Fibroblast of the conjunctiva (primary cell): ENCODE measurements at places on chromosomes 1 and 21.

- DNase-seq = no peak
These were observed at the start of gene MPL for GRCh38 chr1:43337588-43337987. Gene MPL (plus strand): TSS chr1:43337818. CDS start chr1:43337849, 31 bp downstream.

GRCh38 chr1:67058242-67058641, 4.3 kb upstream of the SLC35D1 start:
- no peak for DNase-seq

DNA sequence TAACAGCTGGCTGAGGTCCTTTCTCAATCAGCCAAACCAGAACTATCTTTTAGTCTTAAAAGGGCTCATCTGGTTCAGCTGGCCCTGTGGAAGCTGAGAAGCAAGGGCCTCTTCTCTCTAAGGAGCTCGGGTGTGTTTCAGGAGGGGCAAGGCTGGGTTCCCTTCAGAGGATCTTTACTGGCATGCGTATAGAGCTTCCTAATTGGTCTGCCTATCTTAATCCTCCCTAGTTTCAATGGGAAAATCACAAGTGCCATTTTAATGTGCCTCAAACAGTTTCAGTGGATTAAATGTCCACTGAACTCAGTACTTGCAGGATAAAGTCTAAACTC, 81.5 kb upstream of the LBR start:
- DNase-seq = no peak

DNA sequence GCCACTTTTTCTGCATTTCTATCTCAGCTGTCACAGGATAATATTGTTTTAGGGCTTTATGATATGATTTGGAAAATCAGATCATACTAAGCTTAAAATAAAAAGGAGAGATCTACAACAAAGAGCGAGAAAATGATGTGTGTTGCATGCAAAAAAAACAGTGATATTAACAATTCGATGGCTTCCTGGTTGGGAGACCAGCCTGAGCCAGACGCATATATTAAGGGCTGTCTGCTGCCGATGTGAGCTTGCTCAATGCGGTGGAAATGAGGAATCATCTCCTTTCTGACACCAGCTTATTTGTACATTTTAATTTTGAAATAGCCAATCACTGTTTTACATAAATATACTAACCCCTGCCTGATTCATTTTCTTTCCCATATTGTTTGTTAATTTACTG, 862.6 kb downstream of the USP25 start:
- DNase-seq = no peak

GRCh38 chr21:21122680-21123079, 124.5 kb downstream of the NCAM2 start:
- DNase-seq = no peak

- no peak for DNase-seq
These were observed 3.2 kb upstream of the OR2T6 start for GRCh38 chr1:248372394-248372793.

DNA sequence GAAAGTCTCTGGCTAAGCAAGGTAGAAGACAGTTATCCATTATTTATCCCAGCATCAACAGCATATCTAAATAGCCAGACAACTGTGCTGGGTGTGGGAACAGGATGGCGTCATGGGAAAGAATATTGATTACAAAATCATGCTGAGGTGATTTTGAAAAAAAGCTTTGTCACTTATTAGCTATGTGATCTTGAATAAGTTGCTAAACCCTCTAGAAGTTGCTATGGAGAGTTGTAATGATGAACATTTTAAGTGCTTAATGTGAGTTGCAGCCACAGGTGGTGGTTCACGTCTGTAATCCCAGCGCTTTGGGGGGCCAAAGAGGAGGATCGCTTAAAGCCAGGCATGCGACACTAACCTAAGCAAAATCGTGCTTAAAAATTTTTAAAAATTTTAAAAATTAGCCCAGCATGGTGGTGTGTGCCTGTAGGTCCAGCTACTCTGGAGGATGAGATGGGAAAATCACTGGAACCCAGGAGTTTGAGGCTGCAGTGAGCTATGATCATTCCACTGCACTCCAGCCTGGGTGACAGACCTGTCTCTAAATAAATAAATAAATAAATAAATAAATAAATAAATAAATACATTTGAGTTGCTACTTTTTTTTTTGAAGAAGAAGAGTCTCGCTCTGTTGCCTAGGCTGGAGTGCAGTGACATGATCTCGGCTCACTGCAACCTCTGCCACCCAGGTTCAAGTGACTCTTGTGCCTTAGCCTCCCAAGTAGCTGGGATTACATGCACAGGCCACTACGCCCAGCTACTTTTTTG, 33.6 kb downstream of the WNT2B start:
- DNase-seq = no peak

- DNase-seq = no peak
These were observed 202.4 kb downstream of the HMCN1 start for GRCh38 chr1:185936641-185937040.

DNA sequence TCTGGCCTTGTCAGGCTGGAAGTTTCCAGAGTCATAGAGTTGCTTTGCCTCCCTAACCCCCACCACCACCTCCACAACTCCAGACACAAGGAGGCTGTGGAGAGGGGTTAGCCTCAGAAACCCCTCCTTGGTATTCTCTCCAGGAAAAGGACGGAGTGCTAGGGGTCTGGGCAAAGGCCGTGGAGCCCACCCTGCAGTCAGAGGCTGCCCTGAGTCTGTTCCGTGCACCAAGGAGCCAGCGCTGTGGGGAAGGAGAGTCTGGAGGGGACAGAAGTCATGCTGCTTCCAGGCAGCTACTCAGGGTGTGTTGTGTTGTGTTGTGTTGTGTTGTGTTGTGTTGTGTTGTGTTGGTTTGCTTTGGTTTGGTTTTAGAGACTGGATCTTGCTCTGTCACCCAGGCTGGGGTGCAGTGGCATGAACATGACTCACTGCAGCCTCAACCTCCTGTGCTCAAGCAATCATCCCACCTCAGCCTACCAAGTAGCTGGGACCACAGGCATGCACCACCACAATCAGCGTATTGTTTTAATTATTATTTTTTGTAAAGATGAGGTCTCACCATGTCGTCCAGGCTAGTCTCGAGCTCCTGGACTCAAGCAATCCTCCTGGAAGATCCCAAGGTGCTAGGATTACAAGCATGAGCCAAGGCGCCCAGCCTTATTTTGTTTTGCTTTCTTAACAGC, 122.2 kb upstream of the TMEM51 start:
- DNase-seq = no peak

DNA sequence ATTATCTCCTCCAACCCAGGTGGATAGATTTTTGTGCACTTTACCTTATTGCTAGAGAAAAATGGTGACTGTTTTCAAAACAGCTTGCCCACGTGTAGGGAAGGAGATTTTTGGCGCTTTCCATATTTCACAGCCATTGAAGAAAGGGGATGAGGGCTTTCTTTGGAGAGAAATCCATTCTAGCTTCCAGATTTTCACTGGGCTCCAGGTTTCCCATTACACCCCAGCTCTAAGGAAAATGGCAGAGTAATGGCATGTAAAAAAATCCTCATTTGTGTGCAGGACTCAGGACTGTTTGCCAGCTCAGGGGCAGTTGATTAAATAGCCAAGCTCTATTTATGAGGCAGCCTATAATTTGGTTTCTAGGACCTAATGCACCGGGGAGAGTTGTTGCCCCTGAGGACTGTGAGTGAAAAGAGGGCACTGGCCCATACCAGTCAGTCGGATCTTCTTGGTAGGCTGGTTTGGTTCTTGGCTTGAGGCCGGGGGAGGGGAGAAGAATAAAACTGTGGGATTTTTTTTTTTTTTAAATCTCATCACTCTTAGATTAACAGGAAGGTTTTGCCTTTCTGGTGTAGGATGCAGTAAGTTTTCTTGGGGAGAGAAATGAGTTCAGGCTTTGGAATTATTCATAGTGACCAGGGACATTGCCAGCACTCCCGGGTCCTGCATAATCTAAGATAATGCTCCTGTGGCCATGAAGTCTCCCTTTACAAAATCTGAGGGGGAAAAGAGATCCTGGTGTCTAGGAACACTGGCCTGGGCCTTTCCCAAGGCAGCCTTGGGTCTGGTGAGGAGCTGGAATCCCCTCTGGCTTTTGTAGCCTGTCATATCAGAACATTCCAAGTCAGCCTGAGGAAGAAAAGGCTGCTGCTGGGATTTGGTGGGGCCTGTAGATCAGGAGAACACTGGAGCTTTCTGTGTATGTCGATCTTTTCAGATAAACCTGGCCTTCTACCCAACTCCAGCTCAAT, 1.9 kb upstream of the ARID1A start:
- no peak for DNase-seq

DNA sequence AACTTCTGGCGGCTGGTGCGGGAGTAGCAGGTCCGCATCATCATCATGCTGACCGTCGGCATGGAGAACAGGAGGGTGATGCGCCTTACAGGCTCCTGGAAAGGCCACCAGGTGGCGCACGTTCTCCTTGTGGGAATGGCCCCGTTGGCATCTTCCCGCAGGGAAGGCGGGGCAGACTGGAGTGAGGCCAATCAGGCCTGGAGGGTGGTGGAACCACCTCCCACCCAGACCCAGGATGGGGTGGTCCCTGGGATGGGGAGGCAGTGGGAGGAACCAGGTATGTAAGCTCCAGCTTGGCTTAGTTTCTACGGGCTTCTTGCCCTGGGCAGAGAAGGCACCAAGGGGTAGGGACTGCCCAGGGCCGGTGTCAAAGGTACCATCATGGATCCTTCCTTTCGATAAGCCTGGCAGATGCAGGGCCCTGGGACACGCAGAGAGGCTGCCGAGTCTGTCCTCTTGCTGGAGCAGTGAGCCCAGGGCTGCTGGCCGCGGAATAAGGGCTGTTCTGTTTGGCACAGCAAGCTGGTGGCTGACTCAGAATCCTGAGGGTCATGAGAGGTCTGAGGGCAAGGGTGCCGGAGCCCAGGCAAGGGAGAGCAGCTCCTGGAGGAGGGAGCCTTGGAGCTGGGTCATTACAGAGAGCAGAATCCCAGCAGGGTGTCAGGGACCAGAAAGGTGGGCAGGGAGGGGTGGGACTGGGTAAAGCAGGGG, 8.7 kb upstream of the LGR6 start:
- peak; percentile 73 for DNase-seq
